ENCODE measurements at places on chromosomes 3 and 15.

DNA sequence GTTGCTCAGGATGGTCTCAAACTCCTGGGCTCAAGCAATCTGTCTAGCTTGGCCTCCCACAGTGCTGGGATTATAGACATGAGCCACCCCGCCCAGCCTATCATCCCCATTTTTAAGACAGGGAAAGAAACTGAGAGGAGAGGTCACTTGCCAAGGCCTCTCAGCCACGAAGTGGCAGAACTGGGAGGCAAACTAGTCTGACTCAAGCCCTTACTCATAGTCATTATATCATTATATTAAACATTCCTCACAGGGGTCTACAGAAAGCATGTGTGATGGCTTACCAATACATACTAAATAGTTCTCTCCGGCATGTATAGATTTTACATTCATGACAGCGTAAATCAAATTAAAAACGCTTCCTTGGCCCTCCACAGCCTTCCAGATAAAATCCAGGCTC lies 62.0 kb upstream of the ZBTB38 start:
- no peak for DNase-seq

GRCh38 chr3:123431658-123432324 lies 17.1 kb downstream of the ADCY5 start:
- no peak for DNase-seq

- DNase-seq, result no peak
Measured at GRCh38 chr3:194009019-194009418, 126.9 kb upstream of the HES1 start.

DNA sequence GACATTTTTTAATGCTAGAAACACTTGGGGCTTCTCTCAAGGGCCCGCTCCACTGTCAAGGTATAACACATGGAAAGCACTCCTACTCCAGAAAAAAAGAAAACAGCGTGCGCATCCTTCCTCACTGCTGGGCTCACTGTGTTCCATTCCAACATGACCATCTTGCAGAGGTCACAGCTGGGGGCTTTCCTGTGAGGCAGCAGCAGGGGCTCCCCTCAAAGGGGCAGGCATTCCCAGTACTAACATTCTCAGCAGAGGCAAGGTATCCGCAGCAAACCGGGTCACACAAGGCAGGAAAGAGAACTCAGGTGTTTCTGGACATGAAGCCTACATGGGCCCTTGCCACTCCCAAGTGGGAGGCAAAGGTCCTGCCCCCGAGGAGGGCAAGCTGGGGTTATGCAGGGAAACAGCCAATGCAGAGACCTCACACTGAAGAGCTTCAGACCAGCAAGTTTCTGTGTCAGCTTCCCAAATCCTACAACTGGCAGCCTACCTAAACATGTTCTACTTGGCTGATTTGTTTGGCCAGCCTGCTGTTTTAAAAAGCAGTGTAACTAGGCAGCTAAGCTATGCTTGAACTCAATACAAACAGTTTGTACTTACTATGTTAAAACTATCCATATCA lies 6.4 kb downstream of the BDH1 start:
- DNase-seq, result no peak

GRCh38 chr3:114973536-114973935 lies 173.6 kb downstream of the ZBTB20 start:
- no peak for DNase-seq

- DNase-seq, result no peak
Measured at GRCh38 chr3:140830391-140830790, 111.2 kb upstream of the SLC25A36 start.

GRCh38 chr3:129288446-129288845 lies 9.8 kb downstream of the HMCES start:
- no peak for DNase-seq

DNA sequence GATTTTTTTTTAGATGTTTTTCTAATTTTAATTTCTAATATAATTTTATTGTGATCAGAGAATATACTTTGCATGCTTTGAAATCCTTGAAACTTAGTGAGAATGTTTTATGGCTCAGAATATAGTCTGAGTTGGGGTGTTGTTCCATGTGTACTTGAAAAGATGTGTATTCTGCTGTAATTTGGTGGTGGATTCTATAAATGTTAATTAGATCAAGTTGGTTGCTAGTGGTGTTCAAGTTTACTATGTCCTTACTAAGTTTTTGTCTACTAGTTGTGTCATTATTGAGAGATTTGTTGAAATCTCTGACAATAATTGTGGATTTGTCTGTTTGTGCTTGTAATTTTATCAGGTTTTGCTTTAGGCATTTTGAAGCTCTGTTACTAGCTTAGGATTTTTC lies 29.7 kb downstream of the GLCE start:
- DNase-seq, result no peak

GRCh38 chr3:55675478-55675877 lies 188.4 kb upstream of the WNT5A start:
- no peak for DNase-seq

Measured in non-pigmented ciliary epithelial cell (primary cell).